T-helper 2 cell treated with Interferon-gamma antibody and Interleukin-4, amounts not matched to agents 5 μg/mL and 100 μg/mL, for 36 hours (primary cell): ENCODE measurements at places on chromosomes 5 and 9.

DNA sequence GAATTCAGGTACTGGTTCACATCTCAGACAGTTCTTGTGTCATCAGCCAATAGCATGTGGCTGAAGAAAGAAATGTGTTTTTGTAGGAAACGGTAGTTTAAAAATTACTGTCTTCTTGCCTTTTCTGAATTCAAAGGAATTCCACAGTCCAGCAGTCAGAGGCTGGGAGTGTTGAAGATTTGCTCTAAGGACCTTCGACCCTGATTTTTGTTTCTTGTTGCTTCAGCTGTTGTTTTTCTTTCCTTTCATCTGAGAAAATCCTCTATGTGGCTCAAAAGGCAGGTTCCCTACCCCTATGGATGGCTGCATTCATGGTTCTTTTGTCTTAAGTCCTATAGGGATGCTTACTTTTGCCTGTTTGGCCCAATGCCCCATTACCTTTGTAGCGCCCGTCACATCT, 304.9 kb downstream of the TMEM167A start:
- DNase-seq = no peak

DNA sequence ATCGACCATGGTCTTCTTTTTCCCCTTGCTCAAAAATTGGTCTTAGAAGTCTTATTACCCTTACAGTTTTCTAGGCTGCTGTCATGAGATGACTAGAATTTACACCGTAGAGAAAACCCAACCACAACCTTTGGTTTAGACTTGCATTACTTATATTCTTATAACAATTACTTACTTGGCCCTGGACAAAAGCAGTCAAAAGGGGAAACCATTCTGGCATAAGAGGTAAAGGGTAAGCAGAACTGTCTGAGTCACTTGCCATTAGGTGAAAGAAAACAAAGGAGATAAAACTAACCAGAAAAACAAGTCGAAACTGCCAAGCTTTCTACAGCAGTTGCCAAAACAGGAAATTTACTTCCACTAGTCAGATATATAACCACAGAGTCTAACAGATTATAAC, 17.9 kb downstream of the TMEM245 start:
- peak; percentile 52 for DNase-seq

DNA sequence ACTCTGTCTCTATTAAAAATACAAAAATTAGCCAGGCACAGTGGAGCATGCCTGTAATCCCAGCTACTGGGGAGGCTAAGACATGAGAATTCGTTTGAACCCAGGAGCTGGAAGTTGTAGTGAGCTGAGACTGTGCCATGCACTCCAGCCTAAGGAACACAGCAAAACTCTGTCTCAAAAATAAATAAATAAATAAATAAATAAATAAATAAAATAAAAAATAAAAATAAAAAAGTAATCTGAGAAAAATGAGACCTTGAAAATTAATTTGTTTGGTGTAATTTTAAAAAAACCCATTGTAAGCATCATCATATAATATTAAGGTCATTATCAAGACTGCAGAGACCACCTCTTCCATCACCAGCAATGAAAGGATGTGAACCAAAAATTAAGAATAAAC, 997.1 kb downstream of the CDH18 start:
- DNase-seq = no peak

GRCh38 chr5:79612667-79613198, 492 bp downstream of the TENT2 start:
- no peak for DNase-seq

GRCh38 chr9:118567861-118568260, 801.4 kb downstream of the BRINP1 start:
- DNase-seq = no peak

GRCh38 chr9:21154018-21154608, 12.3 kb downstream of the IFNA21 start:
- DNase-seq = no peak

GRCh38 chr9:16197578-16198370, 644.9 kb downstream of the CCDC171 start:
- no peak for DNase-seq

DNA sequence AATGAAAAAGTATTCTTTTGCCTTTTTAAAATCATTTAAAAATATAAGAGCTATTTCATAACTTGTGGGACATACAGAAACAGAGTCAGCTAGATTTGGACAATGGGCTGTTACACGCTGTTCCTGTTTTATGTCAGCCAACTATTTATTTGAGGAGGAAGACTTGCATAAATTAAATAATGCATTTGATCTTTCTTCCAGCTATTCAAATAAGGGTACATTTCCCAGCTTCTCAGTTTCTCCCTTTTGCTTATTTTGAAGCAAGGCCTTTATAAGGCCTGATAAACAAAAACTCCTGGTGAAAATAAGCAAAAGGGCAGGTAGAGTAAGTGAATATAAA, 6.5 kb downstream of the STOM start:
- no peak for DNase-seq

- no peak for DNase-seq
Observed at GRCh38 chr5:78007233-78007632, 231.1 kb upstream of the TBCA start.
